ENCODE measurements at places on chromosomes 2 and 18.

DNA sequence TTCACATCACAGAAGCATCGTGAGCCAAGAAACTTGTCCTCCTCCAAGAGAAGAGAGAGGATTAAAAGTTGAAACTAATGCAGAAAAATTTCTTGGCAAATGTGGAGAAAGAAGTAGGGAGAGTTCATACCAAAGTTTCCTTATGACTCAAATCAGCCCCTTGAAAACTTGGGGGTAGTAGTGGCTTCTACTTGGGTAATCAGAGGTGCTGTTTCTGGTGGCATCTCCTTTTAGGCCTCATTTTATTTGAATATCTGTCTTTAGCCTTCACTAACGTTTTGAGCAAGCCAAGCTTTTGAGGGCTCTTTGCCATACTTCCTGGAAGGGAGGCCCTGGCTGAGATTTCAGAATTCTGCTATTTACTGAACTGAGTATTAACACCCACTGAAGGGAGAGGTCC is 515.3 kb upstream of the MEX3C start:
- DNase-seq: no peak

DNA sequence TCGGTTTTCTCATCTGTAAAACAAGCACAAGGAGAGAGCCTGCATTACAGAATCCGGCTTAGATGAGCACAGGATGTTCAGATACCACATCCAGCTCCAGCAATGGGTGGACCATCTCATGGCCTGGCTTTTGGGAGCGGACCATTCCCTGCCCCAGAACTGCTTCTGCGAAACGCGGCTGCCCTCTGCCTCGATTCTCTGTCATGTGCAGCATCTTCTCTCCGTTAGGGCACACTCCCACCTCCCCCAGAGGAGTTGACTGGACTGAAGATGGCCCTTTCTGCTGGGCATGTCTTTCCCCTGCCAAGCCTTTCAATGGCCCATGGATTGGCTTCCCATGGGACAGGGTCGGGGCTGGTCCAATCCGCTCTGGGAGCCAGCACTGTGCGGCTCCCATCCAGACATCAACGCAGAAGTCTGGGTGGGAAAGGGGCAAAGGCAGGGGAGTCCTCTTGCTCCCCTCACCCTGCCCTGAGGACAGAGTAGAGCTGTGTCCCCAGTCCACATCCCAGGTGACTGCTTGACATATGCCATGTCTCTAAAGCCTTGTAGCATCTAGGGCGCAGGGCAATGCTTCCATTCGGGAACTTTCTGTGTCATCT is 14.3 kb upstream of the FAHD2A start:
- DNase-seq: no peak

- no peak for DNase-seq
Measured at GRCh38 chr2:235938611-235939010, 229.6 kb downstream of the GBX2 start.

DNA sequence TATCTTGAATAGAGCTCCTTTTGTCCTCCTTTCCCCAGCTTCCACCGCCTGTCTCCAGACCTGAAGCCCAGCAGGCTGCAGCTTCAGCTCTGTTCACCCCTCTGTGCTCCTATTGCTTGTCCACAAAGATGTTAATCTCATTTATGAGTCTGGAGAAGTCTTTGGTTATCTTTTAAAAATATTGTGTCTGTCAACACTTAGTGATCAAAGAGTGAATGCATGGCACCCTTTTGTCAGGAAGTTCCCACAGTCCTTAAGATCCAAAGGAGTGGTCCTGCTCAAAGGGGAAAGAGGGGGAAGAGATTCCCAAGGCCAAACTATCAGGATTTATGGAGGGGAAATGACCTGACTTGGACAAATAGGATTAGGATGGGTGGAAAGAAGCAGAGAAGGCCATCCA is 118.9 kb downstream of the ACAA2 start:
- DNase-seq: no peak

- peak; percentile 26 for DNase-seq
Measured at GRCh38 chr2:127859712-127860085, 1.7 kb upstream of the POLR2D start.

DNA sequence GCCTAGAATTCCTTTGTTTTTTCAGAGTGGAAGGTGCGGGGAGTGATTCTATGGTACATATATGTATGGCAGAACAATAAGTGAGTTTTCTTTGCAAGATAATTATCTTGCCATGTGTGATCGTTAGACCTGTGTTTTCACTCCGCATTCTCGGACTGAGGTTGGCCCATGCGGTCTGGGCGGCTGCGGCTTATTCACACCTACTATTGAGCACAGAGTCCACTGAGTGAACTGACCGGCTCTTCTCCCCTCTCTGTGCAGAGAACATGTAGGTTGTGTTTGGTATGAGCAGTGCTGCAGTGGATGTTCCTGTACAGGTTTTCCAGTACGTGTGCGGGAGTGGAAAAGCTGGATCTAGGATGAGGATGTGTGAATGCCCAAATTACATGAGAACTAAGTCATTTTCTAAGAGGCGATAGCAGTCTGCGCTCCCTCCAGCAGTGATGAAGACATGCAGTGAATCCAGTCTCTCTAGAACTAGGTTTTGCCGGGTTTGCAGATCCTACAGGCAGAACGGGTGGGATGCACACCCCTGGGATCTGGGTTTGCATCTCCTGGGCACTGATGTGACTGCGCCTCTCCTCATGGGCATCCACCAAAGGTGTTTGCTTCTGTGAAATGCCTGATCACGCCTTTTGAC is 27.1 kb downstream of the MTERF4 start:
- DNase-seq: no peak

GRCh38 chr2:40483549-40484243 is 31.8 kb upstream of the SLC8A1 start:
- no peak for DNase-seq

DNA sequence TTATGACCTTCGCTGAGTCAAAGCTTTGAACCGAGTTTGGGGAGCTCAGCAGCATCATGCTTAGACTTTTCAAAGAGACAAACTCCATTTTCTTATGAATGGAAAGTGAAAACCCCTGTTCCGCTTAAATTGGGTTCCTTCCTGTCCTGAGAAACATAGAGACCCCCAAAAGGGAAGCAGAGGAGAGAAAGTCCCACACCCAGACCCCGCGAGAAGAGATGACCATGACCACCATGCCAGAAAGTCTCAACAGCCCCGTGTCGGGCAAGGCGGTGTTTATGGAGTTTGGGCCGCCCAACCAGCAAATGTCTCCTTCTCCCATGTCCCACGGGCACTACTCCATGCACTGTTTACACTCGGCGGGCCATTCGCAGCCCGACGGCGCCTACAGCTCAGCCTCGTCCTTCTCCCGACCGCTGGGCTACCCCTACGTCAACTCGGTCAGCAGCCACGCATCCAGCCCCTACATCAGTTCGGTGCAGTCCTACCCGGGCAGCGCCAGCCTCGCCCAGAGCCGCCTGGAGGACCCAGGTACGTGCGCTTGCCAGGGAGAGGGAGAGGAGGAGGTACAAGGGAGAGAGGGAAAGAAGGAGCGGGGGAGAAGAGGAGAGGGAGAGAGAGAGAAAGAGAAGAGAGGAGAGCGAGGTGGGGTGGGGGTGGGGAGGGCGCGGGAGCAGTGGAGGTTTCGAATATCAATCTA is at the start of gene DLX1:
TSS of gene DLX1 (plus strand) at position 48 of the 700 bp plus-strand sequence. CDS start at position 219, 171 bp downstream.
- DNase-seq: peak; percentile 73

DNA sequence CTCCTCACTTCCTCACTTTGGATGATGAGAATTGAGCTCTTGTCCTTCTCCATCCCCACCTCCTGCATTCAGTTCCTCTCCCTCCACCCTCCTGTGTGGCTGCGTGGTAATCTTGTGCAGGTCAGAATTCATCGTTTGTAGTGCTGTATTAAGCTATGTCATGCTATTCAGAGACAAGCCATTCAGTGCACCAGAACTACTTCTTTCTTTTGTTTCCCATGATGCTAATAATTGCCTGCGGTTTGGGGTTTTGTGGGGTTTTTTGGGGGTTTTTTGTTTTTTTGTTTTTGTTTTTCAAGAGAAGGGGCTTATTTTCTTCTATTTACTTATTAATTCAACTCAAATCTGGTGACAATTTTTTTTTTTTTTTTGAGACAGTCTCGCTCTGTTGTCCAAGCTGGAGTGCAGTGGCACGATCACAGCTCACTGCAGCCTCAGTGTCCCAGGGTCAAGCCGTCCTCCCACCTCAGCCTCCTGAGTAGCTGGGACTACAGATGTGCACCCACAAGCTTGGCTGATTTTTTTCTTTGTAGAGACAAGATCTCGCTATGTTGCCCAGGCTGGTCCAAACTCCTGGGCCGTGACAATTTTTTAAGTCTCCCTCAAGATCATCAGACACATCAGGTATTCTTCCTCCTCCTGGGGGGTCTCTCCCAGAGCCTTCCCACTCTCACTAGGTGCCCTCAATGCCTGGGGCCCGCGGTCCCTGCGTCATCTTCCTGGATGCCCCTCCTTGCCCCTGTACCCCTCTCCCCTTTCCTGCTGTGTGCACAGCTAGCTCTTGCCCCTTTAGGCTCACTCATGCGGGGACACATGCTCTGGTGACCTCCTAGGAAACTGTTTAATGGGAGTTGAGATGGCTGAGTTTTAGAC is 37.8 kb downstream of the MAL start:
- no peak for DNase-seq

DNA sequence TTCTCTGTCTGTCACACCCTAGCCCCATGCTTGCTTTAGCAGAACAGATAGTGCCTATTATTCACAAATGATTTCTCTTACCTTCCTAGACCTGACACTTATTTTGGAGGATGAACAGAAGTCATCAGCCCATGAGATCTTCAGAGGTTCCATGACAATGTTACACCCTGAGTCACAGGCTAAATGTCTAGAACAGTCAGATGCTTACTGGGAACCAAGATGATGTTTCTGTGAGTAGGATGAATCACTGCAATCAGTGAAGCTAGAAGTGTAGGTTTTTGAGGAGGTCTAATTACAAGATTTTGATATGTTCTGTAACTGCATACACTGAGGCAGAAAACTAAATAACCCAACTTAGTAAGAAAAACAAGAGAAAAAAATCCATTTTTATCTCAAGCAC is 123.0 kb upstream of the THUMPD2 start:
- DNase-seq: no peak

DNA sequence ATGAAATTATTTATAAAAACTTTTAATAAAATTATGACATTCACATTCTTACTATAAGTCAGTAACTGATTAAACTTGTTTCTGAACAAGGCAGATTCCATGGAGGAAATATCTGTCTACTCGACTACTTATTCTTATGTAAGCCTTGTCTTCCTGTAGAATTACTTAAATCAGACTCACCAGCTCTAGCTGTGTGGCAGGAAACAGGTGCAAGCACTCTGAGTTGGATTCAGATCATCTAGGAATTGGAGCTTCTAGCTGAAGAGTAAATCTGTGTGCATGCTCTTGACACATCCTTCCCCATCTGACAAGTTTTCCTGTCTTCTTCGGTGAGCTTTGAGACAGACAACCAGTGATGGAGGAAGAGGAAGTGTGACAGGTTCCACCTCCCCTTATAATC is 284.7 kb downstream of the TRIB2 start:
- DNase-seq: no peak

DNA sequence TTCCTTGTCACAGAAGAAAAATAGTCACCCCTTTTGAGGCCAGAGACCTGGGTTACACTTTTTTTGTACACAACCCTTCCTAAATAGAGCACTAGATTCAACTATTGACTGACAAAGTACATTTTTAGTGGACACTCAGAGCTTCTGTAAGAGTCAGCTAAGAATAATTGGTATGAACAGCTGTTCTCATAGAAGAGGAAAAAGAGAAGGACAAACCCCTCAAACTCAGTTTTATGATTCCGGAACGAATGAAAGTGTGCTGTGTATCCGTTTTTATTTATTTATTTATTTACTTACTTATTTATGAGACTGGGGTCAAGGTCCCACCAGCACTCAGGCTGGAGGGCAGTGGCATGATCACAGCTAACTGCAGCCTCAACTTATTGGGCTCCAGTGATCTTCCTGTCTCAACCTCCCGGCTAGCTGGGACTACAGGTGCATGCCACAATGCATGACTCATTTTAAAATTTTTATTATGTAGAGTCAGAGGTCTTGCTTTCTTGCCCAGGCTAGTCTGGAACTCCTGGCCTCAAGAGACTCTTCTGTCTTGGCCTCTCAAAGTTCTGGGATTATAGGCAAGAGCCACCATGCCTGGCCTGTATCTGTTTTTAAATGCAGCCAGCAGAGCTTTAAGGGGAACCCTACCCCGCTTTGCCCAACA is 36.0 kb upstream of the FZD5 start:
- DNase-seq: no peak

- no peak for DNase-seq
Measured at GRCh38 chr2:196988639-196989038, 62.1 kb upstream of the PGAP1 start.

DNA sequence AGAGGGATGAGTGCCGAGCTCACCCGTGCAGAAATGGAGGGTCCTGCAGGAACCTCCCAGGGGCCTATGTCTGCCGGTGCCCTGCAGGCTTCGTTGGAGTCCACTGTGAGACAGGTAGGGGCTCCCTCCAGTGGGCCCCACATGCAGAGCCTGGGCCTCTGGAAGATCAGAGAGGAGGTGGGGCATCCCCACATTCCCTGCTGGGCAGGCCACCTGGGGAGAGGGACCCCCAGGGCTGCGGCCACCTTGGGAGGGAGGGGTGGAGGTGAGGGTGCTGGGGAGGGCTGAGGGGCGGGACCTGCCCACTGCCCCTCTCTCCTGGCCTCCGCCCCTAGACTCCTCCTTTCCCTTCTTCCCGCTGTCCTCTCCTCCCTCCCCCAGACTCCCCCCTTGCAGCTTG is 38.5 kb downstream of the MTERF4 start:
- no peak for DNase-seq

DNA sequence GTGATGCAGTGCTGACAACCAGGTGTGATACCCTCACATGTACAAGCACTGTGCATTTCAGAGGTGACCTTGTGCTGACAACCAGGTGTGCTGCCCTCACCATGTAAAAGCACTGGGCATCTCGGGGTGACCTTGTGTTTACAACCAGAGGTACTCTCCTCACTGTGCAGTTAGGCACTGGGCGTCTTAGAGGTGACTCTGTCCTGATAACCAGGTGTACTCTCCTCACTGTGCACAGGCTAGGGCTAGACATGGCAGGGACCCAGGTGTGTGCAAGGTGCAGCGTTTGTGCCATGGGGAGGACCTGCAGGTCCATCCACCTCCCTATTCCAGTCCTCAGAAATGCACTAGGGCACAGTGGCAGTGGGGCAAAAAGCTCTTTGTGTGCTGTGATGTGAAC is 8.5 kb upstream of the ALKAL2 start:
- no peak for DNase-seq

DNA sequence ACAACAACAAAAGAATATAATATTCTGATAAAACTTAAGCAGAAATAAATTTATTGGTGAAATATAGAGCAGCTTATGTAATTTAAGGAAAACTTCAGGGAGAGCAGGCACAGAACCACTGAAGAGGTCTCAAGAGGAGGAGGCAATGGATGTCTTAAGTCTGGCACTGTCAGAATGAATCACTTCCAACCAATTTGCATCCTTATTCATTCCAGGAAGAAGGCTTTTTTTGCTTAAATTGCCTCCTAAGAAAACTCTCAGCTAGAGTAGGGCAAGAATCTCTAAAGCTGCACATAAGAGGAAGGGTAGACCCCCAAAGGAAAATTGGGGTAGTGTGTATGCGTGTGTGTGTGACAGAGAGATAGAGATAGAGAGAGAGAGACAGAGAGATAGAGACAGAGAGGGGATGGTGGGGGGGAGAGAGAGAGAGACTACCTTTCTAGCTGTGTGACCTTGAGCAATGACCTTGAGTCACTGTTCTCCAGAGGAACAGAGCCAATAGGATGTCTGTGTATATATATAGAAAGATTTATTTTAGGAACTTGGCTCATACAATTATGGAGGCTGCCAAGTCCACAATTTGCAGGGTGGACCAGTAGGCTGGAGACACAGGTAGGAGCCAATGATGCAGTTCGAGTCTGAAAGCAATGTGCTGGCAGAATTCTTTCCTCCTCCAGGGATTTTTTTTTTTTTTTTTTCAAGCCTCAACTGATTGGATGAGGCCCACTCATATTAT is 96.4 kb upstream of the LINC00305 start:
- no peak for DNase-seq
